ENCODE measurements at places on chromosomes 12 and 14.

DNA sequence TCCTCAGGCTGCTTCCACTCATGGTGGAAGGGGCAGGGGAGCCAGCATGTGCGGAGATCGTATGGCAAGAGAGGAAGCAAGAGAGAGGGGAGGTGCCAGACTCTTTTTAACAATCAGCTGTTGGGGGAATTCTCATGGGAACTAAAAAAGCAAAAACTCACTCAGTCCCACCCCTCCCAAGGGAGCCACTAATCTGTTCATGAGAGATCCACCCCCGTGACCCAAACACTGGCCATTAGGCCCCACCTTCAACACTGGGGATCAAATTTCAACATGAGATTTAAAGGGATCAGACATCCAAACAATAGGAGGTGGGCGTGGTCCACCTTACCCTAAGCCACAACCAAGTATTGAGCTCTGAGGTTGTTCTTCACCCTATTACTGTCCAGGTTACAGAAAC, 375.1 kb downstream of the GRIN2B start:
- DNase-seq: no peak

GRCh38 chr12:132484183-132484890, 5.6 kb upstream of the FBRSL1 start:
- DNase-seq: no peak

- DNase-seq: no peak
Observed at GRCh38 chr14:72081137-72081536, 148.9 kb downstream of the RGS6 start.

- peak; percentile 28 for DNase-seq
Observed at GRCh38 chr12:83823386-83824045, 1089.1 kb downstream of the SLC6A15 start.

- DNase-seq: peak; percentile 76
Observed at GRCh38 chr12:6465467-6466183, 4.9 kb downstream of the VAMP1 start.

DNA sequence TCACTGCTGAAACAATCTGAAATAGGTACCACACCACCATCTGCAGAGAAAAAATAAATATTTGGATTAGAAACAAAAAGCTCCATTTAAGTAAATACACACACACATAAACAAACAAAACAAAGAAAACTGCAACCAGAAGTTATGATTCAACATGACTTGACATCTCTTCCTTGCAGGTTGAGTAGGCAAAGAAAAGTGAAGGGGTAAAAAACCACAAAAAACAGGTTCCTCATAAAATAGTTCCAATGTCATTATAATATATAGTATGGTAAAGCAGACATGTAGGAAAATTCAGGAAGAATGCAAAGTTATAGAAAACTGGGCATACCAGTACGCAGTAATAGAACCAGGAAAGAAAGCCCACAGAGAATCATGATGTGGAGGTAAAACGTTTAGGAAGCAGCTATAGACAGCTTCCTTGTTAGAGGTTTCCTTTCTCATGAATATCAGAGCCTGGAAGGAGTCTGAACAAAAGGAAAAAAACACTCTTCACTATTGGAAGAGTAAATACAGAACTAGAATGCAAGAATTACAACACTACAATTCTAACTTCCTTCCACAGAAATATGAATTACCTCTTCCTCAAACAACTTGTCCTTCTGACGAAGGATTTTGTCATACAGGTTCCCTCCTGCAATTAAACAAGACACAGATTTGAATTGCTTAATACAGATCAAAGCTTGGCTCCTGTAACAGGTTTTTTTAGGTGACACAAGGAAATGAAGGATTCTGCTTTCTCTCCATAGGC, 6.1 kb downstream of the NEK9 start:
- DNase-seq: no peak

GRCh38 chr12:29782285-29782870, 1.4 kb downstream of the TMTC1 start:
- DNase-seq: no peak

- no peak for DNase-seq
Observed at GRCh38 chr14:23694085-23694948, 58.2 kb downstream of the DHRS2 start.

GRCh38 chr14:50999726-51000125, 55.4 kb upstream of the PYGL start:
- no peak for DNase-seq

DNA sequence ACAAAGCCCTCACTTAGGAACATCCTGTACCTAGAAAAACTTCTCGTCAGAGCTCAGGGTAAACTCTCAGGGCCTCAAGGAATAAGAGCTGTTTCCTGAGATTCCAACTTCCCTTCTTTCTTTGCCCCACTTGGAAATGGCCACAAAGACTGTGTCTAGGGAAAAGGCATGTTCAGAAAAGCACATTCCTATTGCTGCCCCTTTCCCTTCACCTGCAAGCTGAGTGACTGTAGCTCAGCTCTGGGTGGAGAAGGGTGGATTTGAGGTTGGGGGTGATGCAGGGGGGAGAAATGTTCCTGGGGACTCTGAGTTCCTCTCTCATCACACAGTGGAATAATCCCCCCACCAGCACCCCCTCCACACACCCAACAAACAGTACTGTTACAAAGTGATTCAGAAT, 6.8 kb downstream of the ENDOU start:
- DNase-seq: no peak

- no peak for DNase-seq
Observed at GRCh38 chr12:124747426-124748161, 116.1 kb downstream of the SCARB1 start.

DNA sequence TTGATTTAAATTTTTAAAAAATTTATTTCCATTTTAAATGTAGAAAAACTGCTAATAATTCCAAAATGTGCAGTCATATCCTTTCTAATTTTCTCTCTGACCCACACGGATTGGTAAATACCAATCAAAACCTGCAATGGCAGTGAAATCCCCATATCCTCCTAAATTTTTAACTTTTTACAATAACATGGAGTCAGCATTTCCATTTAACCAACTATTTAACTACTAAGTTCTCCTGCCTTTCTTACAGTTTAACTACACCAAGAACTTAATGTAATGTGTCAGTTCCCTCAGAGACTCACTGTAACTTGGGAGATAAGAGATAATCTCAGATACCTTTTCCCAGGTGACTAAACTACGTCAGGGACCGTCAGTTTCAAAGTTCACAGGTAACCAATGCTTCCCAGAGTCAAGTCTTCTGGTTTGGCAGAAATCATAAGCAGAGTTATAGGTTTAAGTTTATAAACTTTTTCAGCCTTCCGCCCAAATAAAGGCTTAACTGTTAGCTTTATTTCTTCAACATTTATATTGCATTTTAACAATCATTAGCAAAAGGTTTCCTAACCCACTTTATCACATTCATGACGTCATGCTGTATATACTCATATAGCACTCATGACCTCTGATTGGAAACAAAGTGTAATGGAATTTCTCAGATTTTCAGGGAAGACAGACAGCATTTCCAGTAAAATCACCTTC, 7.6 kb downstream of the KRAS start:
- no peak for DNase-seq

- peak; percentile 72 for DNase-seq
Observed at GRCh38 chr12:111578276-111578970, 20.7 kb downstream of the ATXN2 start.

DNA sequence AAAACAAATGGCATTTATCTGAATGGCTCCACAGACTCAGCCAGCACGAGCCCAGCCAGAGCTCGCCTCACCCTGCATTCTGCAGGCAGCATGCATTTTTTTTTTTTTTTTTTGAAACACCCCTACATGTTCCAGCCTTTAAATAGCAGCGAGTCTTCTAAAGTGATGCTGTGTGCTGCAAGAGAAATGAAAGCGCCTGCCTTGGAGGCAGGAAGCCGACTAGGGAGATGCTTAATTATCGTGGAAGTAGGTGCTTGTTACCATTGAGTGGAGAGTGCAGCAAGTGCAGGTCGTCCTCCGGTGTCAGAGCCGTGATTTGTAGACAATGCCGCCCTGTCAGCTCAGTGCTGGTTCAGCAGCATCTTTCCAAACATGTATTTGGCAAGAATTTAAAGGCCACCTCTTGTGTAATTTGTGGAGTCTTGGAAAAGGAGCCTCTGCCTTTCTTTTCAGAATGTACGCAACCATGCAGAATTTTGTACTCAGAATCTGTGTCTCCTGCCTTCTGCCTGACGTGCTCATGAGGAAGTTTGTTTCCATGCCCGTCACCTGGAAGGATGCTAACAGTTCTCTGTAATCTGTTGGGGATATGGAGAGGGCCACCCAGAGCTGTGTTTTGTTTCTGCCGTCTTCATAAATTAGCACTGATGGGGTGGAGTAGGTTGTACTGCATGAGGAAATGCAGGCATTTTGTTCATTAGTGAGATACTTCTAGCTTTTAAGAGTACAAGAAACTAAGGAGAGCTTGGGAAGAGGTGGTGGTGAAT, 345.9 kb upstream of the RGS6 start:
- DNase-seq: no peak

DNA sequence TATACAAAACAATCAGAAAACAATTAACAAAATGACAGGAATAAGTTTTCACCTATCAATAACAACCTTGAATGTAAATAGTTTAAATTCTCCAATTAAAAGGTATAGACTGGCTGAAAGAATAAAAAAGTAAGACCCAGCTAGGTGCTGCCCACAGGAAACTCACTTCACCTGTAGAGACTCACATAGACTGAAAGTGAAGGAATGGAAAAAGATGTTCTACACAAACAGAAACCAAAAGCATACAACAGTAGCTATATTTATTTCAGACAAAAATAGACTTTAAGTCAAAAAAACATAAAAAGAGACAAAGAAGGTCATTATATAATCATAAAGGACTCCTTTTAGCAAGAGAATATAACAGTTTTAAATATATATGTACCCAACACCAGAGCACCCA, 152.4 kb upstream of the PWP1 start:
- DNase-seq: no peak

DNA sequence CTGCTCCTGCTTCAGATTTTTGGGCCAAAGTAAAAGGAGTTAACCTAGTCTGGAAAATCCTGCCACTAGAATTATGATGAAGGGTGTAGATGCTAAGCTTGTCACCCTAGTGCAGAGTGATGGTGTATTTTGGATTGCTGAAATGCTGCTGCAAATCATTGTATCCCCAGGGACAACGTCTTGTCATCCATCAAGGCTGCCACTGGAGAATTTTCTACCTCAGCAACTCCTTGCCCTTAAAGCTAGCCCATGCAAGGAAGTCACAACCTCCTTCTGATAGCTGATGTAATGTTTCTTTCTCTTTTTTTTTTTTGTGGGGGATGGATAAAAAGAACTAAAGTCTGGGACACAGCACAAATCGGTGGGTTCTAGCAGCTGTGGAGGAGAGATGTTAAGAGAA, 139.4 kb upstream of the FRMD6 start:
- DNase-seq: no peak

- no peak for DNase-seq
Observed at GRCh38 chr14:69008421-69008884, 29.4 kb upstream of the ACTN1 start.

DNA sequence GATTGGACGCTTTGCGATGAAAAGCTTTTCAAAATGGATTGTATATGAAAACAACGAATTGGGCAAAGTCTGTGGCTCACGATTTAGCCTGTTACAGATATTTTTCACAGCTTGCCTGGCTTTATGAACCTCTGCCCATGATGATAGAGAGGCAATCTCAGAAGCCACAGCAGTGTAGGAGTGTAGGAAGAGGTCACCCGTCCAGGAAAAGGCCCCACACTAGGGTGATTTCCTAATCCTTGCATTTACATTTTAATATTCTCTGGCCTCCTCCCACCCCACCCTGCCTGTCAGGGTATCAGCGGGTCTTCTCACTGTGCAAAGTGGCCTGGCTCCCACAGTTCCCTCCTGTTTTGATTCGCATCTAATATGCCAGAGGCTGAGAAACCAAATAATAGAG, 81.8 kb upstream of the FOXN3 start:
- no peak for DNase-seq

- no peak for DNase-seq
Observed at GRCh38 chr12:122929812-122930211, 33.9 kb upstream of the VPS37B start.

GRCh38 chr12:124443931-124444712, 123.3 kb downstream of the NCOR2 start:
- DNase-seq: no peak

DNA sequence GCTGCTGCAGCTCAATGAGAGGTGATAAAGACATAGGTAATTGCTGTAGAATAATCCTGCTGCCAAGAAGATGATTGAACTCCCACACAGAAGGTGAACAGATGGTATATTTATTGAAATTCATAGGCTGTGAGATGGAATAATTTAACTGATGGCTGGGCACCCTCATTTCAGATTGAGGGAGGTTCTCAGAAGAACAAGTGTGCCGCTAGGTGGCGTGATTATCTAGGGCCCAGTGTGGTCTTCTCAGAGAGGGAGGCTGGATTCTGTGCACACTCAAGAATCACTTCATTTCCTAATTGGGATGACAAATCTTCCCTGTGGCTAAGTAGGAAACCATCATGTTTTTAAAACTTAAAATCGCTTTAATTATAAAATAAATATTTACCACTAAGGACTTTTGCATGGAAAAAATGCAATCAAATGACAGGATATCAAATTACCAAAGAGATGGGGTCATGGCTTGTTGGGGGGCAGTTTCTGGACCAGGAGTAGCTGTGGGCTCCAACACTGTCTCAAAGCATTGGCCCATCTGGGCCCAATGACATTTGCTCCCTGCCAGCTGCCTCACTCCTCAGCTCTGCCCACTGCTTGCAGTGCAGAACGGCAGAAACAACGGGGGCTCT, 132.3 kb downstream of the SNAPC1 start:
- DNase-seq: peak; percentile 63

DNA sequence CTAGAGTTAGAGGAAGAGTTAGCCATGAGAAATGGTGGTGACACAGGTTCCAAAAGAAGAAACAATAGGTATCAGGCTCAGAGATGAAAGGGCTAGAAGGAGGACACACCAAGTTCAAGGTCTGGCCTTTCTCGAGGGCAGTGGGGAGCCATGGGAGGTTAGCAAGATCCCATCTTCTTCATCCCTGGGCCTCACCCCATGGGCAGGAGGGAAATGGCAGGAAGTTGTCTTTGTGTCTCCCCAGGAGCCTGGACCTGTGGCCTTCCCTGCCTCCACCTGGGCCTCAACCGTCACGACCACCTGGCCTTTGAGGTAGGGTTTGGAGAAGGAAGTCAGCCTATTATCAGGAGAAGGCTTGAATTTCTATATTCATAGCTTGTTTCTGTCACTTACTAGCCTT, 5.8 kb upstream of the AQP2 start:
- no peak for DNase-seq

DNA sequence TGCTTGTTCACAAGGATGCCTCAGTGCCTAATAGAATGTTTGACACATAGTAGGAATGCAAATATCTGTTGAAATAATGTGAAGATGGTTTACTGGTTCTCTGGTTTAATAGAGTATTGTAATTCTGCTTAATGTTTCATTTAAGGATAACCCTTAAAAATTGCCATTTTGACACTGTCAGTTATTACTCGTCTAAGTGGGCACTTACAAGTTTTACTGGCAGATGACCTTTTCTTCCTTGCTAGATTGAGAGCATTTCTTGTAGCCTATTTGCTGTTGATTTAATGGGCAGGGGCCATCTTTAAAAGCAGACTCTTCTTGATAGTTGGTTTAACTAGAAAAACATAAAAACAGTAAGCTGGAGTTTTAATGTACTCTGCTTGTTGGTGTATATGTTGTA, 1.9 kb downstream of the TMEM263 start:
- DNase-seq: no peak

- no peak for DNase-seq
Observed at GRCh38 chr12:120283318-120283717, 8.4 kb downstream of the RNU4-2 start.

GRCh38 chr12:47223031-47223847, 143.5 kb upstream of the AMIGO2 start:
- DNase-seq: peak; percentile 45

- DNase-seq: no peak
Observed at GRCh38 chr12:101200824-101201223, 9.2 kb downstream of the SLC5A8 start.

- DNase-seq: peak; percentile 100
Observed at GRCh38 chr12:591167-592023, 71.8 kb downstream of the NINJ2 start.
